ENCODE measurements at places on chromosomes 11 and 22. TPM values are rescaled to one million over a fixed set of nuclear protein-coding genes. Genes with fewer than 3 reads are reported as not detected.

Gene SLC36A4
- 17.5 TPM for total RNA-seq

Gene OR4D5
- not detected for total RNA-seq

Gene CNIH2
- total RNA-seq = 0.25 TPM

Gene YWHAH
- total RNA-seq = 80.7 TPM

Gene CDC42EP2
- total RNA-seq = 17.2 TPM

Gene ZNF70
- total RNA-seq = 3.0 TPM

Gene SAA1
- 0.33 TPM for total RNA-seq

Gene ACCS
- total RNA-seq = 11.1 TPM

Gene ZNF202
- total RNA-seq = 11.4 TPM

Gene PDGFD
- total RNA-seq = 1.4 TPM

Gene SPDYC
- total RNA-seq = not detected

Gene VPREB3
- total RNA-seq = not detected
